ENCODE measurements at places on chromosomes 13 and 19.
A peak's percentile ranks its signal among the peaks of the same experiment; 100 is the strongest.

- no peak for DNase-seq
Observed at GRCh38 chr13:70098669-70099068, 9.0 kb upstream of the ATXN8OS start.

GRCh38 chr13:104694397-104694796, 1628.2 kb upstream of the SLC10A2 start:
- no peak for DNase-seq

DNA sequence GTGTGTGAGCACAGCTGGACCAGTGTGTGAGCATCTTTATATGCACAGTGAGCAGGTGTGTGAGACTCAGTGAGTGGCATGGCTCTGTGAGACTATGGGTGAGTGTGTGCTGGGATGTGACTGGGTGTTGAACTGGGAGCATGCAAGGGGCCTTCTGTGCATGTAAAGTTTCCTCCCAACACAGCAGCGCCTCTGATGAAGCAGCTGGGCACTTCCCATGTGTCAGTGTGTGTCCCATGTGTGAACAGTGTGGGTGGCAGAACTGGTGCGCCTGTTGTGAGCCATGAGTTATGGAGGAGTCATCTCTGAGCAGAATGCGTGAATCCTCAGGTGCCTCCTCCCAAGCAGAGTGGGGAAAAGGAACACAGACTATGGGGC, 24.1 kb downstream of the LGALS16 start:
- peak; percentile 73 for DNase-seq

DNA sequence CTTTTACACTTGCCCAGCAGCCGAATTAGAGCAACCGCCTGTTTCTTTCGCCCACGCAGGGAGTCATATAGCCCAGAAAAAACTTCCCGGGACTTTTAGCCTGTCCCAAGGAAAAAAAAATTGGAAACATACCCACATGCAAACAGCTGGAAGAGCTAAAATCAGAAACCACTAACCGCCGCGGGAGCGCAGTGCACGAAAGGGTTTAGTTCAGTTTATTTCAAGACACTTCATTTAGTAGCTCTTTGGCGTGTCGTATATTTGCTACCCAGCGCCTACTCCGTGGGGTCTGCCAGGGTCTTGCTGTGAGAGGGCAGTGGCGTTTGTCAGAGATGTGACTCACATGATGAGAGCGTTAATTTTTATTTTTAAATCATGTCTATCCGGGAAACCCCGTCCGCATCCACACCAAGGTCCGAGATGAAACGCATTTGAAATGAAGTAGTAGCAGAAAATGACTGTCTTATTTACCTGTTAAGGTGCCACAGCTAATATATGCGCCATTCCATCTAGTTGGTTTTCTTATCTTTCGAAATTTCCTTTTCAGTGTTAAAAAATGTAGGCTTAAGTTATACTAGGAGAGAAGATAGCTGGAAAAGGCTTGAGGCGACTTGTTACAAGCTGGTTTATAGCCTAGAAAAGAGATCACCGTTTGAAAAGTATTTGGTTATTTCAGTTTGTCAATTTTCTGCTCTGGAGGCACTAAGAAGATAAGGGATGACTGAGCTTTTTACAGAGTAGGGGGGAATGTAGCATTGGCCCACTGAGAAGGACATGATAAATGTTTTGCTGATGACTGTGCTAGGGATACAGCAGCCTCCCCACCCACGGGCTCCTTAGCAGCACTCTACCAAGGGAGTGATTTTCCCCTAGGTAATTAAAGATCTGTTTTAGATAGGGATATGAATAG, 1.7 kb downstream of the KLF5 start:
- DNase-seq: peak; percentile 3

- no peak for DNase-seq
Observed at GRCh38 chr13:22839603-22840530, 340.9 kb upstream of the SGCG start.

DNA sequence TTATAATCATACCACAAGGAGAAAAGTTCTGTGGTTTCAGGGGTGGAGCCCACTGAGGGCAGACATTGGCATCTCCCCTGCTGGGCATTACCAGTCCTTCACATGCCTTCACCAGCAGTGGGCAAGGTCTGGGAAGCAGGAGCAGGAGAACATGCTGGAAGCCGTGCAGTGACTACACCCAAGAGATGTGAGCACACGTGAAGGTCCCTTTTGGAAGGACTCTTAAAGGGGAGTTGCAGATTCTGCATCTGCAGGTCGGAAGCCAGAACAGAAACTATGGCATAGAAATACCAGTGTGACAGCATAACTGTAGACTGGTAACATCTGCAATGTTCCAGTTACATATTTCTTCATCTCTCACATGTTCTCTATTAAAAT, 26.9 kb upstream of the KL start:
- DNase-seq: no peak

- peak; percentile 35 for DNase-seq
Observed at GRCh38 chr13:40433577-40433976, 232.9 kb downstream of the FOXO1 start.

GRCh38 chr13:98232456-98232855, 55.4 kb upstream of the RNF113B start:
- DNase-seq: no peak

DNA sequence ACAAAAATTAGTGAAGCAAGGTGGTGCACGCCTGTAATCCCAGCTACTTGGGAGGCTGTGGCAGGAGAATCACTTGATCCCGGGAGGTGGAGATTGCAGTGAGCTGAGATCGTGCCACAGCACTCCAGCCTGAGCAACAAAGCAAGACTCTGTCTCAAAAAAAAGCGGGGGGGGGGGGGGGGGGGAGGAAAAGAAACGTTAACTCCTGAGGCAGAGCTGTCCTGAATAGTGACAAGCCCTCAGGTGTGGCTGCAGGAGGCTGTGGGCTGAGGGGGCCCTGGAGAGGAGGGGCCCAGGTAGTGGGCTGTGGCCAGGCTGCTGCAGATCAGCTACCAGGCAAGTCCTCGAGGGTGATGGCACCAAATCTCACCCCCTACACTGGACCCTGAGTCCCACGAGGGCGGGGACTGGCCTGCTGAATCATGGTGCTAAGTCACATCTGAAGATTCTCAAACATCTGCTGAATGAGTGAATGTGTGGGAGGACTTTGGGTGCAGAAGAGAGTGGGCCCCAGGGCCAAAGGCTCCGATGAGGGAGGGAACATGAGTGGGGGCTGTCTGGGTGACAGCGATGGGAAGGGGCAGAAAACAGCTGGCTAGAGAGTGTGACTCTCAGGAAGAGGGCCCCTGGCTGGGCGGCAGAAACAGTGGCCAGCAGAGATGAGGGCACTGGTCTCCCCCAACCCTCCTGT, 24.6 kb upstream of the ATP1A3 start:
- no peak for DNase-seq

GRCh38 chr13:44758630-44759383, 182.7 kb upstream of the TSC22D1 start:
- DNase-seq: peak; percentile 12

GRCh38 chr19:1084024-1084868, 10.9 kb downstream of the POLR2E start:
- no peak for DNase-seq

DNA sequence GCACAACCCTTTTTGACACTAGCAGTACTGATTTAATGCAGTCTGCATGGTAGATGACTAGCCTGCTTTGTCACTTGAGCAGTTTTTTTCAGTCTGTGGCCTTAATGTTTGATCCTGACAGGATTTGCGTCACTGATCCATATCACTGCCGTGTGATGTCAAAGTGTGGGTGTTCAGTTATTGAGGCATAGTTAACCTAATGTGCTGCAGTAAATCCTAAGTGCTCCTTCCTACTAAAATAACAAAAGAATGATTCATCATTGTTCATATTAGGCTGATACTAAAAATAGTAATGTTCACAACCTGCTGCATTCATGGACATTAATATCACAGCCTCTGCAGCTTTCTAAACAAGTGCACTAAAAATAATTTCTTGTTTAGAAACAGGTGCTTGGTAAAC, 121.9 kb upstream of the MLNR start:
- DNase-seq: peak; percentile 12
